ENCODE measurements at places on chromosomes 1 and 21.

DNA sequence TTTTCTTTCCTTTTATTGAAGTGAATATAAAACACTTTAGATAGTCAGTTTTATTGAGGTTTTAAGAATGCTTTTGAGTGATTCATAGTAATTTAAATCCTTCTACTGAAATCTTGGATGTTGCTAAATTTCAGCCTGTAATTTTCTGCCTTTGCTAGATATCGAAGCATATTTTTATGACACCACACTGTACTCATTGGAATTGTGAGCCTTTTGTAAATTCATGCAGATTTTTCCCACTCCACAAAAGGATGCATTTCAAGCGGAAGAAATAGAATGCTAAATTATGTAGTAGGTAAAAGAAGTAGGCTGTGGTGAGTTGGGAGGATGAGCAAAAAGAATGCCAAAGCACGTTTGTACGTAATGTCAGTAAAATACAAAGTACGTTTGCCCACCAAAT, 13.8 kb downstream of the SNX7 start:
- DNase-seq: no peak

- no peak for DNase-seq
Observed at GRCh38 chr21:44425895-44426662, 29.2 kb upstream of the LRRC3 start.

DNA sequence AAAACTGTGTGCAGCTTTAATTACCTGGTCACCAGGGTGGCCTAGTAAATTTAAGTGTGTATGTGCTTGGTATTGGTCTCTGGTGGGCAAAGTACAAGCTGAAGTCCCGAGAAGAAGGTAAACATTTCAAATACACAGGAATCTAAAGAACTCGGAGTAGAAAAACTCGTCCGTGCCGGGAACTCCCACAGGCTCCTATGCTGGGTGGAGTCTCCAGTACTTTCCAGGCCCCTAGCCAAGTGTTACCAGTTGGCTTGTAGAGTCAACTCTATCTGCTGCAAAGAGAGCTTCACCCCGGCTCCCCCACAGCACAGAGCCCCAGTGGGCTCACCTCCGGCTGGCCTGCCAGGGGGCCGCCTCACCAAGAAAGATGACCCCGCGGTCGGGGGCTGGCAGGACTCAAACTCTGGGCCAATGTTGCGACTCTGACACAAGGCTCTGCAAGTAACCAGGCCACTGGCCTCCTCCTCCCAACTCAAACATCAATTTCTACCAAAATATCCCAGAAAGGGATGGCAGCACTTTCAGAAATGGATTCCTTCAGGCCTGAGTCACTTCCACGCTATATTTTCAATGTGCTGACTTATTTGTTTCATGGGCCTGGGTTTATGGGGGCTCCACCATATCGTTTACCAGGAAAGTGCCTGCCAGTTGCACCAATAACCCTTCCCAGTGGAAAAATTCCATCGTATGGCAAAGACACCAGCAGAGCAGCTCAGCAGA, 73.9 kb downstream of the SLC66A1 start:
- no peak for DNase-seq

GRCh38 chr1:95957748-95958147, 723.7 kb downstream of the RWDD3 start:
- no peak for DNase-seq

DNA sequence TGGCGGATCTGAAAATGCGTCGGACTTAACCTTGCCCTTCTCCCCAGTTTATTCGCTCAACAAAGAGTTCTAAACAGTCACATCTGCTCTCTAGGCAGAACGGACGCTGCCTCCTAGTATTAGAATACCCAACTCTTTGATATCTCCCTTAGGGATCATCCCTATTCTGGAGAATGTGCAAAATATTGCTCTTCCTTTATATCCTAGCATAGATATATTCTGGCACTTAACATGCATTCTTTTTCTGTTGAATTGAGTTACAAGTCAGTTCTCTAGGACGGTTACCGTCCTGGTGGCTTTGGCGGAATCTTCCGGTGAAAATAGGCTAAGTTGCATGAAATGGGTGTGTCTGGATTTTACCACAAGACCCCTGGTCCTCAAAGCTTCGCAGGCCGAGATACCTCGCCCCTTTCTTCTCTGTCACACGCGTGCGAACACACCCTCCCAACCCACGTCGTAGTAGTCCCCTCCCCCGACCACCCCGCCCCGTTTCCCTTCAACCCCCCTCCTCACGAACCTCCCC, 501 bp upstream of the DNAJC6 start:
- DNase-seq: no peak

DNA sequence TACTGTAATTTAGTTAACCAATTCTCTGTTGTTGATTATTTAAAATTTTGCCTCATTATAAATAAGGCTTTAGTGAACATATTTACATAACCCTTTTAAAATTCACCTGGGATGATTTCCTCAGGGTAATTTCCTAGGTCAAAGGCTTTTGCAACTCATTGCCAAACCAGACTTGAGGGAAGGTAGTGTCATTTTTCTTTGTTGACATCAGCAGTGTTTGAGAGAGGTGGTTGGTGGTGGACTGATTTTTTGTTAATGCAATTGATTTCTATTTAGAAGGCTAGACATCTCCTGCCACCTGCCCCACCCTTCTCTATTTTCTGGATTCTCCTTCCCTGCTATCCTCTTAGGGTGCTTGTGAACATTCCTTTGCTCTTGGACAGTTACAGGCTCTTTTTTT, 116.8 kb downstream of the HHAT start:
- no peak for DNase-seq

Data from SJSA1 (cell line).